ENCODE measurements at places on chromosomes 6 and 20.

- H3K36me3 ChIP-seq: no peaks in the 10 kb centered on the region
- H3K4me1 ChIP-seq: peaks cover 43% of the 10 kb centered on the region
- H3K27ac ChIP-seq: no peak overlapping the region
- H3K27me3 ChIP-seq: no peaks in the 10 kb centered on the region
These were observed 883.6 kb upstream of the FLRT3 start for GRCh38 chr20:15220778-15221565.

DNA sequence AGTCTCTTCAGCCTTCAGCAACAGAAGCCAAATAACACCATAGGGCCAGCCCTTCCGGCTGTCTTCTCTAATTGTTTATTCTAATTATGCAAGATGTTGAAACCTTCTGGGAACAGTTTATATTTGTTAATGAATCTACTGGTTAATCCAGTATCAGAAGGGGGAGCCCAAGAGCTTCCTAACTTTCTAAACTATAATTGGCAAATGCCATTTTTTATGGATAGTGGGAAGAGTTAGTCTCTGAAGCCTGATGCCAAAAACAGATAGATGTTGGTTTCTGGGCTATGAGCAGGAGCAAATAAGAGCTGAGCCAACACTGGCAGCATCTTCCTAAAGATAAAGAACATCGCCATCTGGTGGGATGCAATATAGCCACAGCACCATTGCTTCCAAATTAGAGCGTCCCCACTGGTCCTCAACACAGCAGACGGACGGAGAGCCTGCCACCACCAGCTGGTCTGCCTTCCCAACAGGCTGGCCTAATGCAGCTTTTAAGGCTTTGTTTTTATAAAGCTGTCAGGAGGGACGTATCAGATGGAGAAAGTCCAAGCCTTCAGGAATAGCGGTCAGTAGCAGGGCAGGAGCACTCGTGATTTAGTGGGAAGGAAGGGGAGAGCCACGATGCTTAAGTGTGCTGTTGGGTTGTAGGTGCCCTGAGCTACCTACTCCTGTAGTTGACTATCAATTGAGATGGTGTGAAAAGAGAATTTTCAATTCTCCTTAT, 118.8 kb downstream of the RALGAPA2 start:
- H3K27me3 ChIP-seq: no peaks in the 10 kb centered on the region
- H3K27ac ChIP-seq: no peak overlapping the region
- peak; percentile 55 for DNase-seq
- H3K36me3 ChIP-seq: peaks cover 5% of the 10 kb centered on the region
- H3K4me1 ChIP-seq: no peaks in the 10 kb centered on the region
- H3K4me3 ChIP-seq: no peak overlapping the region

DNA sequence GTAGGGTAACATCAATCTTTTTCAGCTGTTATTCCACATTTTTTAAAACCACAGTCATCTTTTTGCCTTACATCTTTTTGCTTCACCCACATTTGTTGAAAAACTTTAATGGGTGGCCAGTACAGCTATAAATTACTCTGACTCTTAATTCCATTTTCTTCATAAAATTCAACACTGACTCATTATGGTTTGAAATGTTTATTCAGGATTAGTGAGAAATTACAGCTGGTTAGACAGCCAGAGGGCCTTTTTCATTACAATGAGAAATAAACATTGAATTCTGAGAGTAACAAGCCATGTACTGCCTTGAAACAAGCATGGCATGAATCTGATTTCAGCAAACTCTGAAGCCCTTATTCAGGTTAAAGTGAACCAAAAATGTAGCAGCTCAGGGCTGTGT, 19.5 kb downstream of the NDUFAF4 start:
- no peaks in the 10 kb centered on the region for H3K4me1 ChIP-seq
- H3K27ac ChIP-seq: no peak overlapping the region
- H3K27me3 ChIP-seq: no peaks in the 10 kb centered on the region
- H3K4me3 ChIP-seq: no peak overlapping the region
- DNase-seq: no peak
- no peaks in the 10 kb centered on the region for H3K36me3 ChIP-seq

- H3K4me1 ChIP-seq: peaks cover 4% of the 10 kb centered on the region
- no peak for DNase-seq
- no peaks in the 10 kb centered on the region for H3K36me3 ChIP-seq
- no peaks in the 10 kb centered on the region for H3K27me3 ChIP-seq
- H3K4me3 ChIP-seq: no peak overlapping the region
- H3K27ac ChIP-seq: no peak overlapping the region
These were observed 8.9 kb upstream of the LPIN3 start for GRCh38 chr20:41331731-41332130.

GRCh38 chr20:18585134-18585533, 2.7 kb upstream of the DTD1 start:
- DNase-seq: no peak
- H3K4me1 ChIP-seq: peaks cover 1% of the 10 kb centered on the region
- H3K27me3 ChIP-seq: no peaks in the 10 kb centered on the region
- H3K27ac ChIP-seq: no peak overlapping the region
- H3K36me3 ChIP-seq: no peaks in the 10 kb centered on the region

DNA sequence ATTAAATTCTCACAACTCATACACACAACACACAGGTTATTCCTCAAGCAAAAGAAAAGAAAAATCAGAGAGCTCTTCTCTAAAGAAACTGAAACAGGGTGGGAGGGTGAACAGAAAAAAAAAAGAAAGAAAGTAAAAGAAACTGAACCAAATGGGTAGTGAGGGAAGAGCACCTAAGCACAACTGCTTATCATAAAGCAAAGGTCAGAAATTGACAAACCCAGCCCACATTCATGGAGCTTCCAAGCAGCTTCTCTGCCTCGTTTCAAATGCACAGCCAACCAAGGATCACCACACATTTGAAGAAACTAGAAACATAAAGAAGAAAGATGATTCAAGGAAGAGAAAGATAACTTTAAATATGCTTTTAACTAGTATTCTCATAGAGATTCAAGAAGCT, 90.5 kb downstream of the RNGTT start:
- H3K4me3 ChIP-seq: no peak overlapping the region
- peaks cover 2% of the 10 kb centered on the region for H3K36me3 ChIP-seq
- no peak overlapping the region for H3K27ac ChIP-seq
- DNase-seq: no peak
- no peaks in the 10 kb centered on the region for H3K4me1 ChIP-seq

DNA sequence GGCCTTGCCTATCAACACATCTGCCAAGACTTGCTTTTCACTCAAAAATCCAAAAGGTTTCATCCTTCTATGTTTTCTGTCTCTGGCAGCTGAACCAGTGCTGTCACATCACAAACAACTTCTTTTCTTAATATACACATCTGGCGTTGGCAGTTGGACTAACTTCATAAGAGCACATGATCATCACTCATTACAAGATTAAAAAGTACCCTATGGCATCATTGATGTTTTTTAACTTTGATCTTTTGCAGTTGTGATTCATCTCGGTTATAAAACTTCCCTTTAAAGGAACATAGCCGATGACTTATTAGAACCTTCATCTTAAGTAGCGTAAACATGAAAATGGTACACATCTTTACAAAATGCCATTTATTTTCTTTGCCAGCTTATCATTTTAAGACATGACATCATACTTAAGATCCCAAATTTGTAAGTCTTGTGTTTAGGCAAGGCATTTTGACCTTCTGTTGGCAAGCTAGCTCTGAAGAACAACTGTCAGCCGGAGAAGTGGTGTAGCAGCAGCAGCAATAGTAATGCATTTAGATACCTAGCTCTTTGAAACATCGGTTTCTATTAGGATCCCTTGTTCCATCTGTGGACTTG, 64.2 kb upstream of the SUPT3H start:
- H3K27me3 ChIP-seq: no peaks in the 10 kb centered on the region
- DNase-seq: no peak
- H3K36me3 ChIP-seq: no peaks in the 10 kb centered on the region

DNA sequence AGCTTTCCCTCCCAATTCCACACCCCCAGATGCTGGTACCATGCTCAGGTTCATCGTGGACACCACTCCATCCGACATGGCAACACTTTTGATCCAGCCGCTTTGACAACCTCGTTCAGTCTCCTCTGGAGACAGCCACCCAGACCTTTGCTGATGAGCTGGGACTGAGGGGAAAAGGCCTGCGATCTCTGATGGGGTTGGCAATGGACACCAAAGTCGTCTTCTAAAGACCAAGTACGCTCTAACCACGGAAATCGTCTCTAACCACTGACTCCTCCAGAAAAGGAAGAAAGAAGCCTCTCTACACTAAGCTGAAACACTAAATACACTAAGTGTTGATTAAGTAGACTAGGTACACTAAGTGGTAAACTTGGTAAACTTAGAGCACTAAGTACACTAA, 26.1 kb upstream of the HLA-E start:
- no peak overlapping the region for H3K27ac ChIP-seq
- peaks cover 3% of the 10 kb centered on the region for H3K4me1 ChIP-seq
- H3K4me3 ChIP-seq: peak overlapping the region; percentile 56
- peaks cover 16% of the 10 kb centered on the region for H3K27me3 ChIP-seq

DNA sequence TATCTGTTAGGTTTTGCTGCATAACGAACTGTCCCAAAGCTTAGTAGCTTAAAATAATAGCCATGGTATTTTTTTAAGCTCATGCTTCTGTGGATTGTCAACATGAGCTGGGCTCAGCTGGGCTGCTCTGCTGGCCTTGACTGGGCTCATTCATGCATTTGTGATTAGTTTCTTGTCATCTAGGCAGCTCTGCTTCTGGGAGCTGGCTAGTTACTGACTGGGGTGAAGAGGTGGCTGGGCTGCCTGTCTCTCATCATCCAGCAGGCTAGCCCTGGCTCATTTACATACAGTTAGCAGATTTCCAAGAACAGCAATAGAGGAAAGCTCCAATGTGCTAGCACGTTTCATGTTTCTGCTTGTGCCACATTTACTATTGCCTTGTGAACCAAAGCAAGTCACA, 165.1 kb upstream of the PCSK2 start:
- H3K4me1 ChIP-seq: no peaks in the 10 kb centered on the region
- DNase-seq: no peak
- no peak overlapping the region for H3K27ac ChIP-seq
- no peak overlapping the region for H3K4me3 ChIP-seq
- H3K36me3 ChIP-seq: no peaks in the 10 kb centered on the region

- DNase-seq: no peak
- no peaks in the 10 kb centered on the region for H3K4me1 ChIP-seq
These were observed 26.9 kb downstream of the DDX27 start for GRCh38 chr20:49245921-49246740.

GRCh38 chr6:38774929-38775707, 60.0 kb downstream of the DNAH8 start:
- H3K4me3 ChIP-seq: no peak overlapping the region
- H3K27me3 ChIP-seq: no peaks in the 10 kb centered on the region
- no peaks in the 10 kb centered on the region for H3K4me1 ChIP-seq
- H3K27ac ChIP-seq: no peak overlapping the region
- DNase-seq: no peak
- H3K36me3 ChIP-seq: no peaks in the 10 kb centered on the region

- H3K4me1 ChIP-seq: peaks cover 2% of the 10 kb centered on the region
- DNase-seq: no peak
- H3K36me3 ChIP-seq: no peaks in the 10 kb centered on the region
- no peaks in the 10 kb centered on the region for H3K27me3 ChIP-seq
- no peak overlapping the region for H3K27ac ChIP-seq
- no peak overlapping the region for H3K4me3 ChIP-seq
These were observed 46.9 kb downstream of the TFAP2C start for GRCh38 chr20:56676001-56676400.

GRCh38 chr6:715709-716491, 23.0 kb upstream of the EXOC2 start:
- no peaks in the 10 kb centered on the region for H3K36me3 ChIP-seq
- H3K27ac ChIP-seq: no peak overlapping the region
- no peak for DNase-seq

- no peaks in the 10 kb centered on the region for H3K4me1 ChIP-seq
- no peaks in the 10 kb centered on the region for H3K36me3 ChIP-seq
- H3K27me3 ChIP-seq: no peaks in the 10 kb centered on the region
- no peak overlapping the region for H3K4me3 ChIP-seq
- H3K27ac ChIP-seq: no peak overlapping the region
These were observed 18.3 kb downstream of the ETV7 start for GRCh38 chr6:36368921-36369865.

DNA sequence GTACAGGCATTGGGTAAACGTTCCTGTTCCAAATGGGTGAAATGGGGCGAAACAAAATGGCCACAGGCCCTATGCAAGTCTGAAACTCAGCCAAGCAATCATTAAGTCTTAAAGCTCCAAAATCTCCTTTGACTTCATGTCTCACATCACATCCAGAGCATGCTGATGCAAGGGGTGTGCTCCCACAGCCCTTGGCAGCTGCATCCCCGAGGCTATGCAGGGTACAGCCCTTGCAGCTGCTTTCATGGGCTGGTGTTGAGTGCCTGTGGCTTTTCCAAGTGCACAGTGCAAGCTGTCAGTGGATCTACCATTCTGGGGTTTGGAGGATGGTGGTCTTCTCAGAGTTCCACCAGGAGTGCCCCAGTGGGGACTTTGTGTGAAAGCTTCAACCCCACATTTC, 270.0 kb upstream of the CDYL start:
- peaks cover 2% of the 10 kb centered on the region for H3K4me1 ChIP-seq
- no peaks in the 10 kb centered on the region for H3K27me3 ChIP-seq
- no peak overlapping the region for H3K4me3 ChIP-seq

- H3K27me3 ChIP-seq: no peaks in the 10 kb centered on the region
- no peaks in the 10 kb centered on the region for H3K36me3 ChIP-seq
- H3K4me1 ChIP-seq: no peaks in the 10 kb centered on the region
- no peak within 1 kb of the TSS for H3K4me3 ChIP-seq
These were observed at the start of gene SGK2 for GRCh38 chr20:43558412-43559146. Gene SGK2, plus strand, starts transcription at chr20:43559027. Its CDS starts 7,469 bp downstream, at chr20:43566496.

- peaks cover 11% of the 10 kb centered on the region for H3K4me1 ChIP-seq
- DNase-seq: no peak
- no peak overlapping the region for H3K4me3 ChIP-seq
- no peaks in the 10 kb centered on the region for H3K27me3 ChIP-seq
- H3K27ac ChIP-seq: no peak overlapping the region
These were observed 5.7 kb downstream of the KCNK5 start for GRCh38 chr6:39223555-39223954.

- H3K36me3 ChIP-seq: peaks cover 65% of the 10 kb centered on the region
- H3K27ac ChIP-seq: no peak overlapping the region
- no peaks in the 10 kb centered on the region for H3K27me3 ChIP-seq
- no peak overlapping the region for H3K4me3 ChIP-seq
These were observed 35.6 kb downstream of the BRPF3 start for GRCh38 chr6:36232172-36232571.

GRCh38 chr6:130503146-130503545, 137.3 kb downstream of the TMEM200A start:
- no peak for DNase-seq
- no peak overlapping the region for H3K4me3 ChIP-seq
- no peaks in the 10 kb centered on the region for H3K27me3 ChIP-seq
- no peak overlapping the region for H3K27ac ChIP-seq
- no peaks in the 10 kb centered on the region for H3K36me3 ChIP-seq

DNA sequence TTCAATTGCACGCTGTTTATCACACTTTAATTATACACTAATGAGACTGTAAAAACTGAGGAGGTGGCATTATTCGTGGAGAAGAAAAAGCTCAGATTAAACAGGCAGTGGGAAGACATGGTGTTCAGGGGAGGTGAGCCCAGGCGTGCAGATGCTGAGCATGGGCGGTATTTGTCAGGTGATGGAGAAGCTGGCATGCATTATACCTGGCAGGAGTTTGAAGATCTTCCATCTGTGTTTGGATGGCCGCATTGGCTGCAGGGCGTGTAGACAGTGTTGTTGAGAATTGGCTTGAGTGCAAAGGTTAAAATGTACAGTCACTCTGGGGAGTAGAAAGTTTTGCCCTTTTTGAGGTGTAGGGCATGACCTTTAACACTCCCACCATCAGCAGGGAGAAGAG, 213.8 kb downstream of the ERMARD start:
- H3K27me3 ChIP-seq: peaks cover 4% of the 10 kb centered on the region
- H3K36me3 ChIP-seq: no peaks in the 10 kb centered on the region
- H3K4me1 ChIP-seq: peaks cover 7% of the 10 kb centered on the region
- no peak overlapping the region for H3K4me3 ChIP-seq
